AG08395 (cell line): ENCODE measurements at places on chromosomes 11 and 22.

DNA sequence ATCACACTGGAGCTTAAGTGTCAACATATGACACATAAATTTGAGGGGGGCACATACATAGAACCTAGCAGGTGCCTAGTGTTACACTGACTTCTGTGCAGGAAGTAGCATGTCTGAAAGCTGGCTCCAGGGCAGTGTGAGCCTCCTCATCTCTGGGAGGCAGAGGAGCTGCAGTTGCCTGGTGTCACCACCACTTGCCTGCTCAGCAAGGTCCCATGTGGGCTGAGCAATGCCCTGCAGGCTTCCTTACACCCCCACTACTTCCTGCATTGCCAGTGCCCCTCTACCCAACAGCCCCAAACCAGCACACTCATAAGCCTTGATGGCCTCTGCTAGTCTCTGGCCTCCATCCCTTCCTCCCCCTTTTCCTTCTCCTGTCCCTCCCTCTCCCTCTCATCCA is 165.8 kb downstream of the BUD13 start:
- DNase-seq: no peak

- peak; percentile 28 for DNase-seq
Measured at GRCh38 chr11:61162092-61162941, 1.1 kb upstream of the VPS37C start.

DNA sequence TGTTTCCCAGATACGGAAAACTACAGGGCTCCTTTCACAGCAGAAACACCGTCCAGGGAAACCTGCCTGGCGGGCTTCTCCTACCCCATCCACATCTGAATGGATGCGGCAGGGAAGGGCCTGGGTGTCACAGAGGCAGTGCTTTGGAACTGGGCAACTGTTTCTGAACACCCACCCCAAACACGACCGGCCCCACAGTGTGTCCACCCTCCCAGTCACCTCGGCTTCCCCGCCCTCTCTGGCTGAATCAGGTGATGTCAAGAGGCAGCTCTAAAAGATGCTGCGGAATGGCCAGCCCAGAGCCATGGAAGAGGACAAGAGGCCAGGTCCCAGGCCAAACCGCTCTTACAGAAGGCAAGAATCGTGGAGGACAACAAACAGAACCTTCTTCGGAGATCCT is 22.0 kb downstream of the IFT27 start:
- no peak for DNase-seq

DNA sequence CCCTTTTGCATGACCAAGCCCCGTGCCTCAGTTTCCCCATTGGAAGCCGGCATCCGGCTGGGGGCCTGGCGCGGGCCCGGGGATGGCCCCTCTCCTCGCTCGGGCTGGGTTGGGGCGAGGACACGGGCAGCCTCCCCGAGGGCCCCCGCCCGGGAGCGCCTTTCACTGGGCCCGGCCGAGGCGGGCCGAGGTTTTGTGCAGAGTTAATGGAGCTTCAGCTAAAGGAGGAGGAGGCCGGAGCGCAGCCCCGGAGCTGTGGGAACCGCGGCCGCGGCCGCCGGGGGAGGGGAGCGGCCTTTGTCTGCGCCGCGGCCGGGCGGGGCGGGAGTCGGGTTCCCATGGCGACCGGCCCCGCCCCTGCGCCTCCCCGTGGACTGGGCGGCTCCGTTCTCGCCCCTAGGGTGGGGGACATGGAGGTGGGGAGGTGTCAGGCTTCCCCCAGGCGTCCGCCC is 1.4 kb upstream of the MAPK11 start:
- DNase-seq: peak; percentile 74

GRCh38 chr11:113563766-113564526 is 88.7 kb upstream of the DRD2 start:
- no peak for DNase-seq

DNA sequence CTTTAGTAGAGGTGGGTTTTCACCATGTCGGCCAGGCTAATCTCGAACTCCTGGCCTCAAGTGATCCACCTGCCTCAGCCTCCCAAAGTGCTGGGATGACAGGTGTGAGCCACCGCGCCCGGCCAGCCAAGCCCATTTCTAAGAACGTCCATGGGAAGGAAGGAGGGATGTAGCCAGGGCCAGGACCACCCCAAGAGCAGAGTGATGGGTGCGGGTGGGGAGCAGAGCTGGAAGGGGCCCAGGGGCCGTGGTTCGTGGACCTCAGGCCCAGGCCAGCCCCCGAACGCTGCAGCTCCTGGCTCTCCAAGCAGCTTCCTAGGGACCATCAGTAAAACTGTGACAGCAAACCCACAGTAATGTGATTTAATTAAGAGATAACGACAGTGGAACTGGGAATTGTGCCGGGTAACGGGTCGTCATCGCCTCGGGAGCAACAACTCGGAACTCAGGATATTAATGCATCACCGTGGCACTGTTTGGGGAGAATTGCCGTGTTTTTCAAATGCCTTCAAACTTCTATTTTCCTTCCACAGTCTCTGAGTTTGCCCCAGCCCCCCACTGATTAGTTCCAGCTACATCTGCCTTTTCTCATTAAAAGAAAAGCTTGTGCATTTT is 74.3 kb downstream of the BRD1 start:
- DNase-seq: no peak

DNA sequence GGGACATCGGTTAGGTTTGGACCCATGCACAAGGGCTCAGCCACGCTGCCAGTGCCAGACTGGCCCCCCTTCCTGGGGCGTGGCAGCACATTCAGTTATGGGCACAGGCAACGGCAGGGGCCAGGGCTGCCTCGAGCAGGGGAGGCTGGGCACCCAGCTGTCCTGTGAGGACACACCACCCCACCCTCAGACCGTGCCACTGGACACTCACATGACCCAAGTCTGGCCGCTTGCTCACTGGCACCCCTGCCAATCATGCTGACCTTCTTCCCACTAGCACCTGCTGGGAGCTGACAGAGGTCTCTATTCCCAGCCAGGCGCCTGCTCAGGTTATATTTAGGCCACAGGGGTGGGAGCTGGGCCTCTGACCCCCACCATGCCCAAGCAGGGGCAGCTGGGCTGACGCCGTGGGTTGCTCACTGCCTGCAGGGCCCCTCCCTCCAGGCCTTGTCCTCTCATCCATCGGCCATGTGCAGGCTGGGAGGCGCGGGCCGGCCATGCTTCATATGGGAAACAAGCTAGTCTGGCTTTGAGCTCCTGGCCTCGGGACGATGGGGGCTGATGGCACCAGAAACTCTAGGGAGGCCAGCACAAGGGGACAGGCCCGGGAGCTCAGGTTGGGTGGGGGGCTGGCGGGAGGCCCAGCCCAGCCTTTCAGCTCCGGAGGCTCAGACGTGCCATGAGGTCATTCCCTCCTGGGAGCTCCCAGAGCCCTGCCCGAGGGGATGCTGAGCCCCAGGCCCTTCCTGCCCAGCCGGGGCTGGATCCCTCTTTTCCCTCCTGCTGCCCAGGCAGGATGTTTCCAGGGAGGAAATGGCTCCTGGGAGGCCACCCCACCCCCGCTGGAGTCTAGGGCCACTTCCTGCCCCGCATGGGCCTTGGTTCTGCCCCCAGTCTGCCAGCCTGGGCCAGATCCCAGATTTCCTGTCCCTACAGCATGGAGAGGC is 15.2 kb upstream of the TBX1 start:
- DNase-seq: no peak

- peak; percentile 69 for DNase-seq
Measured at GRCh38 chr11:78562398-78562797, 12.3 kb downstream of the NARS2 start.

DNA sequence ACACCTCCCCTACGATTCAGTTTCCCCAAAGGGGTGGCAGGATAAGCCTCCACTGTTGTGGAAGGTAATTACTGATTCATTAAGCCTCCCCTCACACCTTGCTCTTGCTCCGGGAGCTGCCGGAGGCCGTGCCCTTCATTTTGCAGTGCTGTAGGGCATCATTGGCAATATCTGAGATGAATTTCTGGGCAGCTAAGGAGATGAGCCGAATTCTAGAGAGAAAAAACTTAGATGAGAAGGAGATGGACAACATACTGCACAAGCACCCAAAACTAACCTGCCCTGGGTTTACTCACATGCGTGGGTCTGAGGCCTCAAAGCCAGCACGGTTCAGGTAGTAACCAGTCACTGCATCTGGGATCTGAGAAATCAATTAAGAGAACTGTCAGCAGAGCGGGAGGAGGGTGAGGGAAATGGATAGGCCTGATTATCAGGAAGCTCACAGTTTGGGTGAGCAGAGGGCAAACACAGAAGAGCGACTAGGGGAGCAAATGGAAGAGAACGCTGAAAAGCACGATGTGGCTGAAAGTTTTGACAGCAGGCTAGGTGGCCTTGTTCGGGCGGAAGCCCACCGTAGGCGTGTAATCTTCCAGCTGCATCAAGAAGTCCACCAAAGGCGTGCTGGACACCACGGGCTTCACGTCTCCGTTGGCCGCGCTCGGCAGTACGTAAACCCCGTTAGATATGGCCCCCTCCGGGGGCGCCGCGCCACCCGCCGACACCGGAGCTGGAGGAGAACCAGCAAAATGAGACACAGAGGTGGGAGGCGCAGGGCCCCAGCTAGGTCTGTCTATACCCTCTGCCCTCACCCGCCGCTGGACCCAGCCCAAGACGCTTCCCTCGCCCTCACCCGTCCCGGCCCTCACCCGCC is 689 bp downstream of the TAF10 start:
- DNase-seq: no peak

- DNase-seq: no peak
Measured at GRCh38 chr11:1128311-1129142, 29.2 kb upstream of the MUC5AC start.

DNA sequence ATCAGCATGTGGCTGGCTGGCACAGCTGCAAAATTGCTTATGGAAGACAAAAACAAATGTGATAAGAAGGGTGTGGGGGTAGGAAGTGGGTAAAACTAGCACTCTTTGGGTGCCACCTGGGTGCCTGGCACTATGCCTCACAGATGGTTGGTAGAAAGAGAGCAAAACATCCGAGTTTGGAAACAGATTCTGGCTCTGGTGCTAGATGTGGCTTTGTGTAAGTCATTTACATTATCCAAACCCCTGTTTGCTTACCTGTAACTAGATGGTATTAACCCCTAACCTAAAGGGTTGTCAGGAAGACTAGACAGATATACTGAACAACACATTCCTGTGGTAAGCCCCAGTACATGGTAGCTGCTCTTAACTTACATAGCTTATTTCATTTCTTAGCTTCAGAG is 905.6 kb downstream of the DLG2 start:
- no peak for DNase-seq

GRCh38 chr11:28834877-28835276 is 726.7 kb downstream of the METTL15 start:
- DNase-seq: peak; percentile 27

DNA sequence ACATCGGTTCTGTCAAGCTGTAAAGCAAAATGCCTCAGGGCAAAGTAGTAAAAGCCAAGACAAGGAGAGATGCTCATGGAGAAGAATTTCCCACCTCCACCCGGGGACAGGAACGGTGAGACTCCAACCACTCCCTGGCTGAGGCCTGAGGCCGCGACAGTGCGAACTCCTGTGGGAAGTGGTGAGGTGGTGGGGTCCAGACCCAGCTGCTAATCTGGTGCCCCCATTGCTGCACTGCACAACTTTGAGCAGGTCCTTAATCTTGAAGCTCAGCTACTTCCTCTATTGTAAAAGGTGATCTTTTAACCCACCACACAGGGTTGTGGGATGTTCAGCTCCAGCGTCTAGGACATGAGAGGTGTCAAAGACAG is 83.9 kb downstream of the ZC3H12C start:
- DNase-seq: no peak

DNA sequence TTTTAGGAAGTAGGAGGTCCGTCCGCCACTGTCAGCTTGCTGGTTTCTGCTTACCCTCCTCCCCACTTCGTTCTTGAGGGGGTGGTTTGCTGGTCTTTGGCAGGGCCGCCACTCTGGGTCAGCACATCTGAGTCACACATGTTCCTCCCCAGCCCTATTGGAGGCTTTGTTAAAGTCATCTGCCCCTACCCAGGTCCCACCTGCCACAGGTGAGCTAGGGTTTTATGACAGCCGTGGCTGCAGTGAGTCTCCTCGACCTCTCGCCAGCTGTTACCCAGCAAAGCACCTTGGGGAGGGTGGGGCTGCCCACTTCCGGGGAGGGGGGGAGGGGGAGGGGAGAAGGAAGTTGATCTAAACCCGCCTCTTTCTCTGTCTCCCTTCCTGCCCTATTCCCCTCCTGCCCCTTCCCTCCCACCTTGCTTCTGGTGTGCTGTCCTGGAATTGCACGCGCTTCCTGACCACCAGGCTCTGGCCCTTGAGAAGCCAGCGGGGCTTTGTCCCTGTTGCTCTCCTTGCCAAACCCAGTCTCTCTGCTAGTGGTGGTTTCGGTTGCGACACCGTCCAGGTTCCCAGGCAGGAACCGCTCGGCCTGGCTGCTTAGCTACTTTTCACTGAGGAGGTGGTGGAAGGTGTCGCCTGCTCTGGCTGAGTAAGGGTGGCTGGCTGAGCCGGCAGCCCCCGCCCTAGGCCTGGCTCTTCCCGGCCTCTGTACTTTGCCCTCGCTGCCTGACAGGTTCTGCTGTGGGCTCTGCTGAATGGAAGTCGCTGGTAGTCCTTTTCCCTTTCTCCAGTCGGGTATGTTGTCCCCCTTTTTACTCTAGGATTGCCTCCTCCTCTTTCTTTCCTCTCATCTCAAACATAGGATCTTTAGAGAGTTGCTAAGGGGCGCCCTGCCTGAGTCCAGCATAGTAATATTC is 28.5 kb downstream of the RCOR2 start:
- peak; percentile 66 for DNase-seq

GRCh38 chr11:12529041-12529440 is 145.2 kb upstream of the TEAD1 start:
- DNase-seq: no peak

GRCh38 chr11:15720460-15720859 is 605.7 kb downstream of the INSC start:
- DNase-seq: no peak

- no peak for DNase-seq
Measured at GRCh38 chr22:40401981-40402406, 31.6 kb downstream of the SGSM3 start.

- peak; percentile 46 for DNase-seq
Measured at GRCh38 chr22:28231441-28231840, 312.4 kb upstream of the PITPNB start.

DNA sequence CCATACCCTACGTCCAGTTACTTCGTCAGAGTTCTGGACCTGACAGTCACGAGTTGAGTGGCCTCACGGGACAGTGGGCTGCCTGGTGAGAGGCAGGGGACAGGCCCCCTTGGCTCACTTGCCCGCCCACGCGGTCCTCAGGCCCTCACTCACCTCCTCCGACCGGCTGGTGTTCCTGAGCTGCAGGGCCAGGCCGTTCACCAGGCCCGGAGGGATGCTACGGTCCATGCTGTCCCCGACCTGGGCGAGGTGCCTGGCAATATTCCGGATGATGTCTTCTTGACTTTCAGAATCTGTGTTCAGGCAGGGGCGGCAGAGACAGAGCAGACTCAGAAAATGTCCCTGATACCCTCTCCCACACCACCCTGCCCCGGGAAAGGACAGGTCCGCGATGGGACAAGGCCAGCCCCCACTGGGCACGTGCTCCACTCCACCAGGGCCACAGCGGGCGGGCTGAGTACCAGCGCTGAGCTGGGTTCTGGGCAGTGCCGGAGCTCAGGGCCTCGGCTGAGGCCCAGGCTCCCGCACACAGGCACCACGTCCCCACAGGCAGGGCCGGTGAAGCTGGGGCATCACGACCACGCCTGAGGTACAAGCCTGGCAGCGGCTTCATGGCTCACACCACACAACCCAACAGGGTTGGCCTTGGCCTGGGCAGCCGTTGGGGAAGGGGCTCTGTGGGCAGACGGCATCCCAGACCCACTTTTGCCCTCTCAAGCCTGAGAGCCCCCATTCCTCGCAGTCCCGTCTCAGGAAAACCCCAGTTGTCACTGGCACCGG is 34.9 kb downstream of the BID start:
- DNase-seq: no peak
